SK-MEL-5 (cell line): ENCODE measurements at places on chromosomes 6 and 20. TPM values are rescaled to one million over a fixed set of nuclear protein-coding genes. Genes with fewer than 3 reads are reported as not detected.

The HRH3 gene
- total RNA-seq = not detected in 2 replicates

DNA sequence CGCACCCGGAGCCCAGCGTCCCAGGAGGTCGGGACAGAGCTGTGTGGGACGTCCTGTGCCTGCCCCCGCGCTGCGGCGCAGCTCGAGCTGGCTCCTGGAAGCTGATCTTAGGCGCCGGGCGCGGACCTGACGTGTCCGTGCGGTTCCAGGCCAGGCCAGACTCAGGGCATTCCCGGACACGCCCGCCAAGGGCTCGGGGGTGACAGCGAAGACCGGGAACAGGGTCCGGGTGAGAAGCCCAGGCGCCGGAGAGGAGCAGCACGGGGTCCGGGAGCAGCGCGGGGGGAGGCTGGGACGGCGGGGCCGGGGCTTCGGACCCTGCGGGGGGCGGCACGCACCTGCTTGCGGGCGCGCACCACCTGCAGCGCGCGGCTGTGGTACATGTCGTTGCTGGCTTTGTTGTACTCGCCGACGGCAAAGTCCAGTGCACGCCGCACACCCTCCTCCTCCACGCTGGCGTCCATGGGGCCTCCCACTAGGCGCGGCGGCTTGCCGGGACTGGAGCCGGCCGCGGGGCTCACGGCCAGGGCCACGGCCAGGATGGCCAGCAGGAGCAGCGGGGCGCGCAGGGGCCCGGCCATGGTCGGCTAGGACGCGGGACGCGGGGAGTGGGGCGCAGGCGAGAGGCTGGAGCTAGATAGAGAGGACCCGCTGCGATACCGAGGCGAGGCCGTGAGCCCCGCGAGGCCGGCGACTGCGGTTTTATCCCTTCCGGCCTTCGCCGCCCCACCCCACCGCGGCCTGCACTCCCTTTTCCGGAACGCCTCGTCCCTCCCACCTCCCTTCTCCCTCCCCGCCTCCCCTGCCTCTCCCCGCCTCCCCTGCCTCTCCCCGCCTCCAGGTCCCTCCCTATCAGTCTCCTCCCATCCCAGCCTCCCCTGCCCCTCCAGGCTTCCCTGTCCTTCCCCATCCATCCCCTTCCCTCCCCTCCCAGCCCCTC is at the start of gene CST3:
TSS of gene CST3 (minus strand) at position 674 of the 940 bp plus-strand sequence. CDS start at position 581, 93 bp downstream.
- peak; percentile 89 for DNase-seq

The BMP5 gene
- total RNA-seq = 0.21 TPM in 1 of 2 replicates, not detected in the other

The PBOV1 gene
- total RNA-seq = not detected in 2 replicates

DNA sequence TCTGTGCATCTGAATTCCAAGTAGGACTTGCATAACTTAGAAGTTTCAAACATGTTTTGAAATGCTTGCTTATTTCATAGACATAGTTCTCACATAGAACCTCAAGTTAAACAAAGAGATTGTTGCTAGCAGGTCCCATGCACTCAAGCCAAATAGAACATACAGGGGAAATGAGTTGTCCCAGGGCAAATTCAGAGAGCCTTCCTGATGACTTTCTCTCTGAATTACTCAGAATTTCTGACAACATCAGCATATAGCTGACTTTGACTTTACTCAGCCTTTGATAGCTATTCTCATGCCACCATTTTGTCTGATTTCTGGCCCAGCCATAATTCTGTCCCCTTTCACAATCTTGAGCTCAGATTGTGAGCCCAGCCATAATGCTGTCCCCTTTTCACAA is 333.2 kb upstream of the PLCB4 start:
- no peak for DNase-seq

DNA sequence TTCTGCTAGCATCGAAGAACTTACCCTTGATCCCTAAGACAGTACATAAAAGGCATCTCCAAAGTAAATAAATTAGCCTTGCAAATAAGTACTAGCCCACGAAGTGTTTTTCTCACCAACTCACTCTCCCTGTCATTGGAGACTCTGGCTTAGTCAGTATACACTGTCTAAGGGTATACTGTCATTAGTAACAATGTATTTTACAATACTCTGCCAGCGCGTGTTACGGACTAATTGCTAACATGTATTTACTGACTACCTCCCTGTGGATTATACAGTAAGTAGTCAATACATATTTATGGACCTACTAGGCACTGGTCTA is 72.1 kb downstream of the NFATC2 start:
- no peak for DNase-seq

DNA sequence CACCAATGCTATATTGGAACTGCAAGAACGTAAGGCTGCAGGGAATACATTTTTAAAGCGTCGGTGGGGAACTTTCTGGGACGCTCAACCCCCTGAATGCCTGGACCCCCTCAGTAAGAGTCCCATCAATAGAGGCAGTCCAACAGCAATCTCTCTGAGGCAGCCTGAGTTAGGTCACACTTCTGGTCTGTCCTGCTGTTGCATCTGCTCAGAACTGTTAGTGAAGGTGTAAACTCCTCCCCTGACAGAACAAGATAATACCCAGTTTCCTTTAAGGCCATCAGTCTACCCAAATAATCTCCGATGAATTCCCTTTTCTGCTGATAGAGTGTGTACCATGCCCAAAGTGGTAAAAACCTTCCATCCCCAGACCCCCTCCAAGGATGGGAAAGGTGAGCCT is 1.1 kb upstream of the RNGTT start:
- DNase-seq = no peak

- no peak for DNase-seq
These were observed 99.9 kb upstream of the MYLIP start for GRCh38 chr6:16028966-16029365.

The GINM1 gene
- 28.1 and 29.0 TPM in 2 replicates for total RNA-seq

The HLA-DOA gene
- 0.13 and 0.16 TPM in 2 replicates for total RNA-seq

GRCh38 chr20:62212299-62212698 is 7.8 kb downstream of the HRH3 start:
- DNase-seq = no peak
